ENCODE measurements at places on chromosomes 13 and 19. TPM values are rescaled to one million over a fixed set of nuclear protein-coding genes. Genes with fewer than 3 reads are reported as not detected.
A peak's percentile ranks its signal among the peaks of the same experiment; 100 is the strongest.

EMP3 gene
- total RNA-seq: 147 TPM

DNA sequence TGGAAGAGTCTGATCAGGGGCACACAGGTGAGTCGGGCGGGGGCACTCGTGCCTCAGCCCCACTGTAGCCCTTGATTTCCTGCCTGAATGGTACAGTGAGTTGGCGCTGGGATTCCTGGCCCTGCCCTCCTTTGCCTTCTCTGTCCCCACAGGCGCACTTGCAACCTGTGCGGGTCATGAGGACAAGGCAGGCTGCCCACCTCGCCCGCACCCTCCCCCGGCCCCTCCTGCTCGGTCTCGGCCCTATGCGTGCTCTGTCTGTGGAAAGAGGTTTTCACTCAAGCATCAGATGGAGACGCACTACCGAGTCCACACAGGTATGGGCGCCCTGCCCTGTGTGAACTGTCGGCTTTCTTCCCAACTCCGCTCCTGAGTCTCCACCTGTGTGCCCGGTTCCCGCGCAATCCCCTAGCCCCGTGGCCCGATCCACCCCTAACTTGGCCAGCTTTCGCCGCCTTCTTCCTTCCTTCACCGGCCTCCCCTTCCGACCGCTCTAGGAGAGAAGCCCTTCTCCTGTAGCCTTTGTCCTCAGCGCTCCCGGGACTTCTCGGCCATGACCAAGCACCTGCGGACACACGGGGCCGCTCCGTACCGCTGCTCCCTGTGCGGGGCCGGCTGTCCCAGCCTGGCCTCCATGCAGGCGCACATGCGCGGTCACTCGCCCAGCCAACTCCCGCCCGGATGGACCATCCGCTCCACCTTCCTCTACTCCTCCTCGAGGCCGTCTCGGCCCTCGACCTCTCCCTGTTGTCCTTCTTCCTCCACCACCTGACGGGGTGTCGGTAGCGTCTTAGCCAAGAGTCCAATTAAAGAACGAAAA, 1.6 kb upstream of the KMT2B start:
- H3K27ac ChIP-seq: peak overlapping the region; percentile 92
- peak; percentile 30 for DNase-seq
- no peaks in the 10 kb centered on the region for H3K27me3 ChIP-seq
- H3K4me3 ChIP-seq: peak overlapping the region; percentile 72
- H3K4me1 ChIP-seq: peaks cover 8% of the 10 kb centered on the region
- no peaks in the 10 kb centered on the region for H3K36me3 ChIP-seq

DNA sequence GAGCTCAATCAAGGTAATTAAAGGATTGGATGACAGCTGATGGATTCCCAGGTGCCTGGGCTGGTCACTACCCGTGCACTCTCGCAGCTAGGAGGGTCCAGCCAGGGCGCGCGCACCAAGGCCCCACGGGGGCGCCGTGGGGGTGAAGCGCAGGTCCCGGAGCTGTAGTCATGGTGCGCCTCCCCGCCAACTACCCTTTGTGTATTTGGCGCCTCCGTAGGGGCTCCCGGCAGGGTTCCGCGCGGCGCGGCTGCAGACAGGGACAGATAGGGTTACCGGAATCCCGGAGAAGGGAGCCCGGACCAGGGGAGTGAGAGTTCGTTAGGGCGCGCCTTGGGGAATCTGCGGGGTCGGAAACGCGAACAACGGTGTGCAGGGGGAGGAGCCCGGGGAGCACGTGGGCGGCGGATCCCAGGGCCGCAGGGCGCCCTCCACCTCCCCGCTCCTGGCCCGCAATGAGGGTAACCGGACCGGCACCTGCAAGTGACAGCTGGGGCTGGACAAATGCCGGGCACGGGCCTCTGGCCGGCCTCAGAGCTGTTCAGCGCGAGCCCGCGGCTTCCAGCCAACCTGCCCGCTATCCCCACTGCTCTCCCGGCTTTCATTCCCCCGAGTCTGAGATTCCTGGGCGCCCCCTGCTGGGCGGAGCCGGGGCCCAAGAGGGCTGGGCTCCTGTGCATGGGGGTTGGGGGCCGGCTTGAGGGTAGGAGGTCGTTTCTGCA, 3.4 kb upstream of the PRAM1 start:
- peak; percentile 76 for DNase-seq
- peak overlapping the region; percentile 54 for H3K4me3 ChIP-seq
- no peaks in the 10 kb centered on the region for H3K27me3 ChIP-seq
- H3K4me1 ChIP-seq: no peaks in the 10 kb centered on the region

PTGER1 gene
- total RNA-seq: not detected

GRCh38 chr13:91351980-91352379, 4.5 kb downstream of the MIR17HG start:
- H3K36me3 ChIP-seq: no peaks in the 10 kb centered on the region
- H3K27me3 ChIP-seq: no peaks in the 10 kb centered on the region
- DNase-seq: no peak
- no peak overlapping the region for H3K4me3 ChIP-seq
- no peak overlapping the region for H3K27ac ChIP-seq

CPT1C gene
- total RNA-seq: 26.6 TPM

DNA sequence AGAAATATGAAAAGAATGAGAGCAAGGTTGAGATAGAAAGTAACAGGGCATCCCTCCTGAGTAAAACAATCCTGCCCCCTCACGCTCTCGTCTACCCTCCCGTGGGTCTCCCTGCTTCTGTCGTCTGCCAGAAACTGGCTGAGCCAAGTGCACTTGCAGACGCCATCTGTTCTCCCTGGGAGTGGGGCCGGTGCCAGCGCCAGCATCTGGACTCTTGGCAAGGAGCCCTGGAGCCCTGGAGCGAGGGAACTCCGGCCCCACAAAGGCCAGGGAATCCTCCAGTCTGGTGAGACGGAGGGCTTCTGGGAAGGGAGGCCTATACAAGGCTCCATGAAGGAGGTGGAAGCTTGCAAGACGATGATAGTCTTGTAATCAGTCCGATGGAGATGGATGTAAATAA, 2.3 kb upstream of the TMEM91 start:
- no peak overlapping the region for H3K27ac ChIP-seq
- H3K36me3 ChIP-seq: no peaks in the 10 kb centered on the region
- peak; percentile 87 for DNase-seq

- DNase-seq: no peak
- no peaks in the 10 kb centered on the region for H3K36me3 ChIP-seq
- no peak overlapping the region for H3K27ac ChIP-seq
- no peaks in the 10 kb centered on the region for H3K27me3 ChIP-seq
Observed at GRCh38 chr19:35608251-35608650, 4.3 kb upstream of the HAUS5 start.

ATP7B gene
- 10.0 TPM for total RNA-seq

DNA sequence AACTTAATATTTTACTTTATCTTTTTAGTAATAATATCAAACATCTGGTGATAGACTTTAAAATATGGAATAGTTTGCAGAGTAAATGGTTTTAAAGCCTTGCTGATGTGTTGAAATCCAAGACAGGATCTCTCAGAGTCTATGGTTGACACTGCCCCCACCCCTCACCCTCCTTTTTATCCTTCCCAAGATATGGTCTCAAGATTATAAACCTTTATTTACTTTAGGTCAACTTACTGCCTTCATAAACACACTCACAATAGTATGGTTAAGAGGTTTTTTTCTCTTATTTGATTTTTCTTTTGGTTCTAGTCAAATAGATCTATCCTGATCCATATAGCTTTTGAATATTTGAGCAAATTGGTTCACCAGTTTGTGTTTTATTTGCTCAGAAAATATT, 39.0 kb downstream of the PAN3 start:
- no peak for DNase-seq
- H3K4me1 ChIP-seq: no peaks in the 10 kb centered on the region
- no peaks in the 10 kb centered on the region for H3K36me3 ChIP-seq
- no peak overlapping the region for H3K27ac ChIP-seq
- H3K4me3 ChIP-seq: no peak overlapping the region

- no peaks in the 10 kb centered on the region for H3K27me3 ChIP-seq
- H3K36me3 ChIP-seq: no peaks in the 10 kb centered on the region
- no peaks in the 10 kb centered on the region for H3K4me1 ChIP-seq
- H3K4me3 ChIP-seq: no peak overlapping the region
Observed at GRCh38 chr13:37313372-37313771, 207.9 kb upstream of the CSNK1A1L start.

DNA sequence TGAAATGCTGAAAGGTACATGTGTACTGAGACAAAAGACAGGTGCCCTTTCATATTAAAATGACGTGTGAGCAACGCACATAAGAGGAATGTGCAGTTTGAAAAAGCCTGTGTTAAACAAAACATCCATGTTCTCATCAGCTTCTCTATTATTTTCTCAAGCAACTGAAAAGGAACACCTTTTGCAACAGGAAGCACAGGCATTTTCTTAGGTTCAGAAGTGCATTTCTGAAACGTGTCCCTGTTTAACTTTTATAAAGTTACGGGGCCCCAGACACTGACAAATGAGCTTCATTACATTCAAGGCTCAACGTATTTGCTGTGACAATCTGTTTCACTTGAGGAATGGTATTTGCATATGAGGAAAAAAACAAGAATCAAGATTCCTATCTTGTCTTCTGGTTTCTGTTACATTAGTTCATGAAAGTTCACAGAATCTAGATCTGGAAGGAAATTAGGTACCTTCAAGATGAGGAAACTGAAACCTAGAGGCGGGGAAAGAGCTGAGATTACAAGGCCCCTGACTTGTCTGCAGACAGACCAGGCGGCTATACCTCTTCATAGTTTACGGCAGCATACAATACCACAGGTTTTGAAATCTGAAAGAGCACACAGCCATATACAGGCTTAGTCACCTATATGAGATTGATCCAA, 431.7 kb downstream of the KLF12 start:
- H3K27ac ChIP-seq: no peak overlapping the region
- H3K27me3 ChIP-seq: no peaks in the 10 kb centered on the region
- no peaks in the 10 kb centered on the region for H3K36me3 ChIP-seq

DNA sequence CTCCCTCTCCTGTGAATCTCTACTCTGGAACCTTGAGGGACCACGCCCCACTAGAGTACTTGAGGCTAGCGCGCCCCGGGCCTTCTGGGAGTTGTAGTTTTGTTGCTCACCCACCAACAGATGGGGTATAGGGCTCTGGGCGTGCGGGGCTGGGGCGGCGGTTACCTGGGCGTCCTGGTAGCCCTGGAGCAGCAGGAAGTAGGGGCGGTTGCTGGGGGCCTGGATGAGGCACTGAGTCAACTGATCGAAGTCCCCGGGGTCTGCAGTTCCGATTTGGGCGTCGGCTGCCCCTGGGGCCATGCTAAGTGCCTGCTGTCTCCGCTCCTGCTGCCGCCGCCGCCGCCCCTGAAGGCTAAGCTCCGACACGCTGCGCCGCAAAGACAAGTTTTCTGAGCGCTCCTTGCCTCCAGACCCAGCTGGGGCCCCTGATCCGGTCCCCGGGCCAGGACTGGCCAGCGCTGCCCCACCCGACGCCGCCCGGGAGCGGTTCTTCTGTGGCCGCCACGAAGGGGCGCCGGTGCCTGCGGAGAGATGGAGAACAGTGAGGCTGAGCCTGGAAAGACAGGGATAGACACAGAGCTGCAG, 5.3 kb downstream of the RASIP1 start:
- H3K36me3 ChIP-seq: no peaks in the 10 kb centered on the region
- no peaks in the 10 kb centered on the region for H3K27me3 ChIP-seq
- no peaks in the 10 kb centered on the region for H3K4me1 ChIP-seq
- no peak for DNase-seq
- H3K4me3 ChIP-seq: no peak overlapping the region
- no peak overlapping the region for H3K27ac ChIP-seq

- H3K4me1 ChIP-seq: no peaks in the 10 kb centered on the region
- no peak for DNase-seq
- H3K4me3 ChIP-seq: no peak overlapping the region
- no peaks in the 10 kb centered on the region for H3K36me3 ChIP-seq
- no peaks in the 10 kb centered on the region for H3K27me3 ChIP-seq
- H3K27ac ChIP-seq: no peak overlapping the region
Observed at GRCh38 chr19:31145007-31145406, 204.2 kb downstream of the TSHZ3 start.

- no peaks in the 10 kb centered on the region for H3K36me3 ChIP-seq
- H3K4me3 ChIP-seq: no peak overlapping the region
- no peaks in the 10 kb centered on the region for H3K4me1 ChIP-seq
Observed at GRCh38 chr13:112143753-112144615, 77.0 kb downstream of the SOX1 start.

GRCh38 chr19:49746206-49746958, 16.7 kb downstream of the TSKS start:
- no peak overlapping the region for H3K4me3 ChIP-seq
- no peak overlapping the region for H3K27ac ChIP-seq
- no peaks in the 10 kb centered on the region for H3K36me3 ChIP-seq
- H3K27me3 ChIP-seq: no peaks in the 10 kb centered on the region

ADM5 gene
- total RNA-seq: 1.5 TPM

DNA sequence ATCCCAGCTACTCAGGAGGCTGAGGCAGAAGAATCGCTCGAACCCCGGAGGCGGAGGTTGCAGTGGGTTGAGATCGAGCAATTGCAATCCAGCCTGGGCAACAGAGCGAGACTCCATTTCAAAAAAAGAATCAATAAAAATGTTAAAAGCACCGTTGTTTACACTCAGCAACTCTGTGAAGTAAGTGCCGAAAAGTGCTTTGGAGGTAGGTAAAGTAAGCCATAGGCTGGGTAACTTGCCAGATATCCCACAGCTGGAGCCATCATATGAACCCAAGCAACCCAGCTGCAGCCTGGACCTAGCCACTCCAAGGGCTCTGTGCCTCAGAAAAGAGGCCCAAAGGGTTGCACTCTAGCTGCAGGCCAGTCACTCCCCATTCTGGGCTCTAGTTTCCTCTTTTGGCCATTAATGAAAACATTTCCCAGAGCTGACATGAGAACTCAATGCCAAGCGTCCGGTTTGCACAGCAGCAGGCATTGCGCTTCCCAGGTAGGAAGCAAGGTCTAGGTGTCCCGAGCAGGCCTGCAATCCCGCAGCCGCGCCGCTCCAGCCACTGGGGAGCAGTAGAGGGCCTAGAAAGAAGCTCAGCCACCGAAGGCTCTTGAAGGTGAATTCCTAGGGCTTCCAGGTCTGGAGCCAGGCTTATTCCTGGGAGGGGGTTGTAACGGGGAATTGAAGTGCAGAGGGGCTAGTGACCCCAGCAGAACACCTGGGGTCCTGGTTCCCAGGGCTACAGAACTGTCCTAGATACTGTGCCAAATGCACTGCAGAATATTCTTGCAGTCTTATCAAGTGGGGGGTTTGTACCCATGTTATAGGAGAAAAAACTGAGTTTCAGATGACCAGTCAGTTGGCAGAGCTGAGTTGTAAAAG, 4.1 kb upstream of the CD79A start:
- no peaks in the 10 kb centered on the region for H3K4me1 ChIP-seq
- H3K27ac ChIP-seq: no peak overlapping the region
- H3K4me3 ChIP-seq: no peak overlapping the region
- H3K36me3 ChIP-seq: no peaks in the 10 kb centered on the region
- no peaks in the 10 kb centered on the region for H3K27me3 ChIP-seq

DNA sequence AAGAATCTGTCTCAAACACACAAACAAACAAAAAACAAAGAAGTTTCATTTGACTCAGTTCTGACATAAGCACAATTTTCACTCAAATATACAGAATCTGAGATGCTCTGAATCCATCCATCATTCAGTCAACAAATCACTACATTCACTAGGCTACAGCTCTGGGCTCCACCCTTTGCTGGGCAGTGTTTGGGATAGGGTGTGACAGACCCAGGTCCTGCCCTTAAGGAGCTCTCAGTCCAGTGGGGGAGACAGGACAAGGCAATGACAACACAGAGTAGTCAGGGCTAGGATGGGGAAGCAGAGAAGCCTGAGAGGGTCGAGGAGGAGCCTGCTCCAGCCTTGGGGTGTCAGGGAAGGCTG, 45.3 kb downstream of the SPTBN4 start:
- no peak for DNase-seq
- H3K4me1 ChIP-seq: no peaks in the 10 kb centered on the region
- no peaks in the 10 kb centered on the region for H3K27me3 ChIP-seq
- H3K36me3 ChIP-seq: no peaks in the 10 kb centered on the region

SAE1 gene
- total RNA-seq: 63.0 TPM

All from uterus (tissue), 4 donors.